Stimulated activated CD4-positive, alpha-beta T cell treated with anti-CD3 and anti-CD28 coated beads, Interleukin-1b, Interleukin-23, amount 100 ng/mL, for 1 hour (primary cell): ENCODE measurements at places on chromosomes 6 and 20.

GRCh38 chr6:114033606-114034005 is 62.7 kb upstream of the HDAC2 start:
- DNase-seq, result no peak

- DNase-seq, result no peak
These were observed 58.7 kb downstream of the STXBP5 start for GRCh38 chr6:147262946-147263345.

DNA sequence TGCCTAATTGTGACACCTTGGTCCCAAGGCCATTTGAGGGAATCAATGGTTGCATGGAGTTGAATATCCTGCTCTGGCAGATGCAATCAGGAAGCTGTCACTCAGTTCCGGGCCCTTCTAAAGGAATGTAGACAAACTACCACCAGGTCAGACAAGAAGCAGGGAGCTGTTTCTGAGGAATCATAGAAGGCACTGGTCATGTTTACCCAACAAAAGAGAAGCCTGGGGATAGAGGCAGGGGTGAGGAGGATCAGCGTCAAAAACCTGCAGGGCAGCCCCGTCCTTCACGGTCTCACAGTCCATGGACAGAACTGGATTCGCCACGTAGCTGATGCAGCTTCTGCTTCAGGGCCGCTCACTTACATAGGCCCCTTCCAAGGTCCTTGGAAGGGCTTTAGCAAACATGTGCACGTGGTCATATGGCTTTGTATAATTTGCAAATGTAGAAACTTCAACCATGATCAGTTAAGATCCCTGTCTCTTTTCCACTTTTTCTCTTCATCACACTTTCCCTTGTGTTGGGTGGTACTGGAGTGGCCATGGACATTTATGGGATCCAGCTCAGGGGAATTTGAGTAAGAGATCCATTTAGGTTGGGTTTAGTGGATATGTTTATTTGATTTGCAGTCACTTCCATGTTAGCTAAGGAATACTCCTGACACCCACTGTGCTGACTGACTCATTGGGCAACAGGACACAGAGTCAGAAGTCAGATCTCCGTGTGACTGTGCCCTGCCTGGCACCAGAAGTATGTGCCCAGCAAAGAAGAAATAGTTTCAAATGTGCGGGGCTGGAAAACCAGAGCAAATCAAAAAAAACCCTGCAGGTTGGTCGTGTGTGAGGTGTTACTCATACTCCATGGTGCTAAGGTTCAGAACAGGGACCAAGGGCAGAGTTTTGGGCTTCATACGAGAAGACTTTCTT is 60.0 kb upstream of the ZFAND3 start:
- DNase-seq, result no peak

- no peak for DNase-seq
These were observed 44.6 kb downstream of the RIN2 start for GRCh38 chr20:19802492-19803158.

DNA sequence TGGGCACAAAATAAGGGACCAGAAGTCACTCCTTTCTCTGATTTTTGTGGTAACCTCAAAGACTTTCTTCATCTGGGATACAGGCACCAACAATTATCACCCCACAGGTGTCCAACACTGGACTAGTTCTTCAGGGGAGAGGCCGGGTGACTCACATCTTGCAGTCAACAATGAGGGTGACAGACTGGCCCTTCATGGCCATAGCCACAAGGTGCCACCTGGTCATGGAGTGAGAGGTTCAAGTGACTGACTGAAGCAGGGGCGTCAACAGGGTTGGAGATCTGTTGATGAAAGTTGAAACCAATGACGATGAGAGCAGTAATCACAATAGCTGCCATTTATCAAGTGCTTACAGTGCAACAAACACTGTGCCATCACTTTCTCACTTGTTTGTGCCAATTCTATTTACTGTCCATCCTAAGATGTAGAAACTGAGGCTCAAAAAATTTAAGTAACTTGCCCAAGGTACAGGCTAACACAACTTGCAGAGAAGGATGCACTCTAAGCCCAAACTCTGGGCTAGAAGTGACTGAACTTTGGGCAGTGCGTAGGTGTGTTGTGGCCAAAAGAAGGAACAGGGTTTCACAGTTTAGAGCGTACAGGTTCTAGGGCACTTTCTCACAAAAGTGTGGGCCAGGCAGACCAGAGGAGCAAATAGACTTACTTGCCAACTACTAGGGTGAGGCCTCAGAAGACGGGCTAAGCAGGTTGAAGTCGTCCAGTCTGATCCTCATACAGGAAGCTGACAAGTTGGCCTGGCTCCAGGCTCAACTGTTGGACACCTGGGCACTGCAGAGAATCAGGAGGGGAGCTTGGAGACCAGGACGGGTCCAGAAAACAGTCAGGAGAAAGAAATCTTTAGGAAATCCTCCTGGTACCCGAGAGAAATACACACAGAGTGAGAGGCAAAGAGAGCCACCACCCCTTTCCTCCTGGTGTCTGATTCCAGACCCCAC is 30.4 kb downstream of the HLA-DPB1 start:
- no peak for DNase-seq

- DNase-seq, result no peak
These were observed 11.8 kb upstream of the HIVEP2 start for GRCh38 chr6:142956726-142957125.

- DNase-seq, result no peak
These were observed 299.1 kb upstream of the PRDM1 start for GRCh38 chr6:105786890-105787655.

DNA sequence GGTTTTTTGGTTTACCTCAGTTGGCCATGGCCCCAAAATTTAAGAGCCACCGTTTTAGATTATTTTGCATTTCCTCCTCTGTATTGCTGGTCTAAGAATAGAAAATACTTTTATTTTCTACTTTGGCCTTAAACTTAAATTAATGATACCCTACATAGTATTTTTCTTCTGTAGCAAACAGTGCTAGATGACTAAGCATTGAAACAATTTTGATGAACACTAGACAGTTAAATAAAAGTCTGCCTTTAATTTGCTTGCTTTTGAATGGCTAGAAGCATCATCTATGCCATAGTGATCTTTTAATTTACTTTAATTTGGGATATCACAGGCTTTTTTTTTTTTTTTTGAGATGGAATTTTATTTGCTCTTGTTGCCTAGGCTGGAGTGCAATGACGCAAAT is 106.4 kb downstream of the CD109 start:
- no peak for DNase-seq

DNA sequence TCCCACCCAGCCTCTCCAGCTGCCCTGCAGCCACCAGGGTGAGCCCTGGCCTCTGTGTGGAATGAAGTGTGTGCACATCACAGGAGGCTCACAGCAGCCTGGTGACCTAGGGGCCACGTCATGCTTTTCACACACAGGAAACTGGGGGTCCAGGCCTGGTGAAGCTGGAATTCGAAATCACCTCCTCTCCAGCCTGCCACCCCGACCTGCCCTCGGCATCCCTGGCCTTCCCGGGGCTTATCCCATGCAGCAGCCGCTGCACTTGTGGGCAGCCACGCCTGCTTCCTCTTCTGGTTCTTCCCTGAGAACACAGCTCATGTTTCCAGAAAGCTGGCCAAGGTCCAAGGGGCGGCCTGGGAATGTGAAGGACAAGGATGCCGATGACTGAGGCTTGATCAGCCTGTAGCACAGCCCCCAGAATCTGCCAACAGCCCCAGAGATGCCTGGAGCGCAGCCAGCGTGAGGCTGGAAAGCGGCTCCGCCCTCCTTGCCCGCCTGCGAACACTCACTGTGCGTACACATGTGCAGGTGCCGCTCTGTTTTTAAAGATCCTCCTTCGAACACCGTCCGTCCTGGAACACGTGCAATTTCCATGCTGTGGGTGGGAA is 4.2 kb upstream of the NTSR1 start:
- no peak for DNase-seq

DNA sequence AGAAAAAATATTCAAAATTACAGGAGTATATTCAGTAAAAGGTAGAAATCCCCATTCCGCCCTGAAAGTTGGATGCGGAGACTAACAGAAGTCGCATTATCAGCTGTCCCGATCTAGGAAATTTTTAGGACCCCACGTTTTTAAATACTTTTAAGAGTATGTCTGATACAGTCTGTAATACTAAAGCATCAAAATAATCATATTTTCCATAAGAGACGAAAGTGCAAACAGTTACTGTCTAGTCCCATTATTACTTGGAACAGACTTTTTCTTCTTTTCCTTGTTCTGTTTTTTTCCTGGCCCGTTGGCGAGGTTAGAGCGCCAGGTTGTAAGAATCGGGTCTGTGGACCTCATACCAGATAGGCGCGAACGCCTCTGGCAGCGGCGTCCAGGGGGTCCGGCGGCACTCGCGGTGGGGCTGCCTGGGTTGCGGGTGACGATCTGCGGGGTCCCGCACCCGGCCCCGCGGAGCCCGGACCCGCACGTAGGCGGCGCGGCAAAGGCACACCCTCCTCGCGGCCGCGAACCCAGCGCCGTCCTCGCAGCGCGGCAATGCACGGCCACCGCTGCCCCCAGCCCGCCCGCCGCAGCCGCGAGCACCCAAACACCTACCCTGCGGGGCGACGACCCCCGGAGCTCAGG is 460 bp downstream of the PLAGL1 start:
- no peak for DNase-seq

GRCh38 chr6:126664271-126664670 is 324.4 kb downstream of the CENPW start:
- no peak for DNase-seq

- no peak for DNase-seq
These were observed 29.9 kb upstream of the SAMD3 start for GRCh38 chr6:130252527-130253237.

DNA sequence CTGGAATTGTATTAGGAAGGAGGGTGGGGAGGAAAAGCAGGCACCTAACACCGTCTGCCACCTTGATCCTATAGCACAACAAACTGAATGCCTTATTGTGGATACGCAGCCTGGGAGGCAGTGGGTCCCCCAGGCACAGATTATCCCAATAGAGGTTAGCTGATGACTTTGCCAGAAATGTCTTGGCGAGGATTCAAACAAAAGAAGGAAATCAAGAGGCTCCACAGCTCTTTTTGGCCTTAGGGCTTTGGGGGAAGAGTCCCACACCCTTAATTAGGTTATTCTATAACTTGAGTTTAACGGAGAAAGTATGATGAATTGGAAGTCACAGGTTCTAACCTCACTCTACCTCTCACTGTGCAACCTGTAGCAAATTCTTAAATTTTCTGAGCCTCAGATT is 102.0 kb downstream of the MRPL14 start:
- no peak for DNase-seq

- DNase-seq, result no peak
These were observed 14.1 kb downstream of the OSBPL2 start for GRCh38 chr20:62252342-62252966.

GRCh38 chr6:117548797-117549301 is 53.5 kb downstream of the GOPC start:
- DNase-seq, result no peak

DNA sequence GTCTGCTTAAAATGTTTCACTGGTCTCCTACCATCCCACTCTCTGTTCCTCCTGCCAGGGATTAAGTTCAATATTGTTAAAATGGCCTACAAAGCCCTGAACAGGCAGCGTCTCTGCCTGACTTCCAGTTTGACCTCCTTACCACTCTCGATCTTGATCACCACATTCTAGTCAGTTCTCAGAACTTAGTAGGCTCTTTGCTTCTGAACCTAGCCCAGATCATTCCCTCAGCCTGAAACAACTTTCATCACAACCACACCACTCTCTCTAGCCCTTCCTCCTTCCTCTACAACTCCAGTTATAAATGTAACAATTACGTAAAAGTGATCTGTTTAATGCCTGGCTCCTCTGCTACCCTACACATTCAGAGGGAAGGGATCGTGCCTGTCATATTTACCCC is 53.3 kb downstream of the ATG5 start:
- no peak for DNase-seq

DNA sequence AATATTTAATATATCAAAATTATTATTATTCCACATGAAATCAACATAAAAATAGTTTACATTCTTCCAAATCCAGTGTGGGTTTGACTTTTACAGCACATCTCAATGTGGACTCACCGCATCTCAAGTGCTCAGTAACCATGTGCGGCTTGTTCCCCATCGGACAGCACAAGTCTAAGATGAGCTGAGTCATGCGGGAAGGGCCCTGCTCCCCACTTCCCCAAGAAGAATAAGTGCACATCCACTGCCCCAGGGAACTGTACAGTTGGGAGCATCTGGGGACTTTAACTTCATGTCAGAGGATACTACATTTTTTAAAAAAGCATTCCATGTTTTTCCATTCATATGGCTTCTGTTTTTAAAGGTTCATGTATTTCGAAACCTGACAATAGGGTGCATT is 325.6 kb downstream of the BTBD3 start:
- no peak for DNase-seq

DNA sequence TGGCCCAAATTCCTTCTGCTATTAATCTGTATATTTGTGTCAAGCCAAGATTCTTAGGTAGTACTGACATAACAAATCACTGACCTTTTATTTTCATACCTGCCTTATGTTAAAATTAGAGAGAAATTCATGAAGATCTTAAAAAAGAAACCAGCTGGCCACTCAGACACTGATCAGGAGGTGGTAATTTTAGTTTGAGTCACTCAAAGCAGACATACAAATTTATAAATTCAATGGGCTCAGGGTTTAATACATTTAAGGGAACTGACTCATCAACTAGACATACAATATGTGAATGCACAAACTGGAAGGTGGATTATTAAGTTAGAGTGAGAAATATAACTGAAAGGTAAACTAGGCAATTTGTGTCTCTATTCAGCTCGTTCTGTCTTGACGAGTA is 711.9 kb upstream of the EYS start:
- no peak for DNase-seq

DNA sequence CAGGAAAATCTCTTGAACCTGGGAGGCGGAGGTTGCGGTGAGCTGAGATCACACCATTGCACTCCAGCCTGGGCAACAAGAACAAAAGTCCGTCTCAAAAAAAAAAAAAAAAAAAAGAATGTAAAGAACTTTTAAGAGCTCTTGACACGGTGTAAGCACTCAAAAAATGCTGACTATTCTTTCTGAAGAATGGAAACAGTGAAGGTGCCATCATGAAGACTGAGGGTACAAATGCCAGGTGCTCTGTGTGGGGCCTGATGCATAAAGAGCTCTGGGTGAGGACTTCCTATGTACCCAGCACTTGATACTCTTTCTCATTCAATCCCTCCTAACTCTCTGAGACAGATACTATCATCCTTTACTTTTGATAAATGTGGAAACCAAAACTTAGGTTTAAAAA is 45.0 kb upstream of the ENPP5 start:
- DNase-seq, result no peak

- DNase-seq, result no peak
These were observed 194.4 kb downstream of the TMEM200A start for GRCh38 chr6:130560231-130560630.

DNA sequence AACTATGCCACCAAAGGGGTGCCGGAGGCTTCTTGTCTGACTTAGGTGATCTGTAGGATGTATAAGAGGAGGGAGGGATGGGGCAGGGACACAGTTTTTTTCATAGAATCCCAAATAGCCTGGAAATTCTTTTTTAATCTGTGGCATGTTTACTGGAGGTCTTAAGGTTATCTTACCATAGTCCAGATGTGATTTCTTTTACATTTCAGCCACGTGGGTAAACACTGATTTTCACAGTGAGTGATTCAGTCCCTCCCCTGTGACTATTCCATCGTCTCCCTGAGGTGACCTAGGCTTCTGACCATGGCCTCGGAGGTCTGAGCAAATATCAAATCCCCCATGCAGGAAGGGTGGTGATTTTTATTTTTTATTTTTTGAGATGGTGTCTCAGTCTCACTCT is 67.7 kb downstream of the AKAP12 start:
- DNase-seq, result no peak

GRCh38 chr6:14212020-14212419 is 94.4 kb downstream of the CD83 start:
- no peak for DNase-seq
